ENCODE measurements at places on chromosomes 16 and 17. TPM values are rescaled to one million over a fixed set of nuclear protein-coding genes. Genes with fewer than 3 reads are reported as not detected.

DNA sequence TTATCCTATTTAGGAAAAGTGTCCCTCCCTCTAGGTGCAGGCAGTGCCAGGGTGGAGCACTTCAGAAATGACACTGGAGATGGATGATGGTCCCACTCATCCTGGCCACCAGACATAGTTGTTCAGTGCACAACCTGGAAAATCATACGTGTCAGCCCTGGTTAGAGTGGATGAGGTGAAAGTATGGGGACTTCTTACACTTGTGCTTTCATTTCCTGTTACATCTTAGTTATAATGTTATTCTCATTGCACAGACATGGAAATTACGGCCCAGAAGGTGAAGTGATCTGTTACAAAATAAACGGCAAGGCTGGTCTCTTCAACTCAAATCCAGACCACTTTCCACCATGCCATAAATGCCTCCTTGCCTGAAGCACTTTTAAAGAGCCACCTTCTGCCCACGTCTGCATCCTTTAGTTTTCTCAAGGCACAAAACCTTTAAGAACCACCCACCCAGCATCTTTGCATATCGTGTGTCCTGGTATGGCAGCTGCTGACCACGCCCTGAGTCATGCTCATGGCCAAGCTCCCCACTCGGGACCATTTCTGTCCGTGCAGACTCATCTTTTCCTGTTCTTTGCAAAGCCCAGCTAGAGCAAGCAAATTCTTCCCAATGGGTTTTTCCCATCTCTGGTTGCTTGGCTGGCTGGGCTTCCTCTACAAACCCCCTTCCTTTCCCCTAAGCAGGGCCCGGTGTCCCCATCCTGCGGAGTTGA, 22.4 kb downstream of the TBC1D3B start:
- no peak overlapping the region for H3K27ac ChIP-seq
- peaks cover 4% of the 10 kb centered on the region for H3K27me3 ChIP-seq
- no peaks in the 10 kb centered on the region for H3K36me3 ChIP-seq
- H3K4me1 ChIP-seq, result peaks cover 4% of the 10 kb centered on the region
- H3K4me3 ChIP-seq, result no peak overlapping the region

DNA sequence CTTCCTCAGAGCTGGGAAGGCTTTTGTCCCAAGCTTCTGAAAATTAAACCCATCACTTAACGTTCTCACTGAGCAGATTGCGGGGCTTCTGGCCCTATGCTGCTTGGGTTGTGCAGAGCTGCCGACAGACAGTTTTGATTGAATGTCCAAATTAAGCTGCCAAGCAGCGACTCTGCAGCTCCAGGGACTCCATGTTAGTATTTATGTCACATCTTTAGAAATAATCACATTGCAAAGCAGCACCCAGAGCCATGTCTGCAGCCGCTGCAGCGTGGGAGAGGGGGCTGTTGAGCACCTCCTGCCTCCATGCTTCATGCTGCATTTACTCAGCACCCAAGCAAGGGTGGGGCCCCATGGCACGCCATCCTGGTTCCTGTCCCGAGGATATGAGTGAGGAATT, 178.2 kb upstream of the CACNG3 start:
- H3K27ac ChIP-seq, result no peak overlapping the region
- no peaks in the 10 kb centered on the region for H3K27me3 ChIP-seq
- H3K4me3 ChIP-seq, result no peak overlapping the region
- DNase-seq, result no peak

GRCh38 chr16:49048557-49048956, 233.1 kb downstream of the CBLN1 start:
- DNase-seq, result no peak
- no peaks in the 10 kb centered on the region for H3K27me3 ChIP-seq
- H3K4me1 ChIP-seq, result no peaks in the 10 kb centered on the region

DNA sequence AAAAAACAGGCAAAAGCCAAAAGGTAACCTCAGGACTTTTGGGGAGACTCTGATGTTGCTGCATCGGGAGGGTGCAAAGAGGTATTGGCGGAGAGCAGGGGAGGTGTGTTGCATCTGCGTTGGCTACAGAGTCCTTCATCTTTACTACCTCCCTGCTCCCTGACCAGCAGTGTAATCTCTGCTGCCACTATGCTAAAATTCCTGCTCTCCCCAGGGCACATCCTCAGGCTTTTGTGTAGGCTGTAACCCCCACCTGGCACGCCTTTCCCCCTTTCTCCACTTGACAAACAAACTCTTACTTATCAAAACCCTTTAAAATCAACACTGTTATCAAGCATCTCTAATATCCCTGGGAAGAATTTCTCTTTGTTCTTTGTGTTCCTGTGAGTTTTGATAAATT, 435.3 kb downstream of the HAPSTR1 start:
- H3K27me3 ChIP-seq, result no peaks in the 10 kb centered on the region
- no peak overlapping the region for H3K27ac ChIP-seq
- H3K4me3 ChIP-seq, result no peak overlapping the region
- no peaks in the 10 kb centered on the region for H3K4me1 ChIP-seq
- DNase-seq, result no peak

DNA sequence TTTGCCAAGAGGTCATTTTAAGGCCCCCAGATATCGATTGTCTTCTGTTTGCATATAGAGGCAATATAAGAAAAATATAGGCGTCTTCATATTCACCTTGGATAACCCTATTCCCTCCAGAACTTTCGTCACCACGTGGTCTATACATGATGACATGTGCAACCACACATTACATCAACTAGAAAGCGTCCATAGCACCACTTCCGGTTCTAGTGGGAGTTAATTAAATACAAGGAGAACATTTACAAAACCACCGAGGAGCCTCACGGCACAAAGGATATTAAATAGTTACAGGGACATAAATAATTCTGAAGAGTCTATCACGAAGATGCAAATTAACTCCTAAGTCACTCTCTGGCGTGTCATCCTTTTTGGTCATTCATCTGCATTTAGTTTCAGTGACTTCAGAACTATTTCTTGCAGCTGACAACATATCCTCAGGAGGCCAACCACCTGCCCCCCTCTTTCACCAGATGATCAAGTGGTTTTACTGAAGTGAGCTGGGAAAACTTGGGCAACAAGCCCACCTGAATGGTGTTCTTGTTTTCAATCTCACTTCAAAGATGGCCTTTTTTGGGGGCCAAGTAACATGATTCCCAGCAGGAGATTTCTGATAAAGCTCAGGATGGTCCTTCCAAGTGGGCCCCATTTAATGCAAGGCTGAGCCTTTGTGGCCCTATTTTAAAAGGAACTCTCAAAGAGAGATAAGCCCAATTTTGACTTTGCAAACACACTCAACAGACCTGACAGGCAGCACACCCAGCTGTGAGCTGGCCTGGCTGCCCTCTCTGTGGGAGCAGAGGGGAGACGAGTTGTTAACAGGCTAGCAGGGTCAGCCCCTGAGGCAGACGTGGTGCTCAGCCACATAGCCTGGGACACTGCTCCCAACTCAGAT, 15.3 kb downstream of the CMTM3 start:
- peaks cover 6% of the 10 kb centered on the region for H3K4me1 ChIP-seq
- no peak for DNase-seq
- no peak overlapping the region for H3K27ac ChIP-seq

DNA sequence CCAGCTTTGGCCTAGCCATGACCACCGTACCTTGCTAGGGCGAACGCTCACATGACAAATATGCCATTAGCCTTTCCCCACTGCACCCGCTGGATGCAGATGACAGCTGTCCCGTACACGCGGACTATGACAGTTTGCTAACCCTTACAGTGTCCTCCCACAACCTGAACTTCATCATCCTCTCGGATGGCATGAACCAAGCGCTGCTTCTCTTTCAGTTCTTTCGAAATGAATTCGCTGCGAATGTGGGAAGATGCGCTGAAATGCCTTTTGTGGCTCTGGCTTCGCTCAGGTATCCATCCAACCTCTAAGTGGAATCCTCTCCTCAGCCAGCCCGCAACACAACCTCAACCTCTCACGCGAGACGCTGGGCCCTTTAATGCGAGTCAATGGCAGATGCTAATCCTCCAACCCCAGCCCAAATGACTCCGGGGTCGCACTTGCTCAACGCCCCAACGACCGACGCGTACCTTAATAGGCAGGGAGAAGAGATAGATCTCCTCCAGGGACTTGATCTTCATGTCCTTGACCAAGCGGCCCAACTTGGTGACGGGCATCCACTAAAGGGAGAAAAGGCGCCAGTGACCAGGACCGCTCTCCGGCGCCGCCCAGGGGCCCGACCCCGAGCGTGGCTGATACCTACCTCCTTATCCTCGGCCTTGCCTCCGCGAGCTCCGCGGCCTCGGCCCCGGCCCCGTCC, 670 bp downstream of the RPS2 start:
- H3K4me3 ChIP-seq, result peak overlapping the region; percentile 92
- H3K36me3 ChIP-seq, result peaks cover 26% of the 10 kb centered on the region
- H3K4me1 ChIP-seq, result peaks cover 42% of the 10 kb centered on the region
- H3K27ac ChIP-seq, result peak overlapping the region; percentile 98
- H3K27me3 ChIP-seq, result no peaks in the 10 kb centered on the region
- no peak for DNase-seq

- H3K4me3 ChIP-seq, result peak overlapping the region; percentile 27
- H3K4me1 ChIP-seq, result peaks cover 8% of the 10 kb centered on the region
- H3K27ac ChIP-seq, result no peak overlapping the region
- no peaks in the 10 kb centered on the region for H3K36me3 ChIP-seq
Measured at GRCh38 chr16:761625-762513, 1.3 kb downstream of the MSLN start.

DNA sequence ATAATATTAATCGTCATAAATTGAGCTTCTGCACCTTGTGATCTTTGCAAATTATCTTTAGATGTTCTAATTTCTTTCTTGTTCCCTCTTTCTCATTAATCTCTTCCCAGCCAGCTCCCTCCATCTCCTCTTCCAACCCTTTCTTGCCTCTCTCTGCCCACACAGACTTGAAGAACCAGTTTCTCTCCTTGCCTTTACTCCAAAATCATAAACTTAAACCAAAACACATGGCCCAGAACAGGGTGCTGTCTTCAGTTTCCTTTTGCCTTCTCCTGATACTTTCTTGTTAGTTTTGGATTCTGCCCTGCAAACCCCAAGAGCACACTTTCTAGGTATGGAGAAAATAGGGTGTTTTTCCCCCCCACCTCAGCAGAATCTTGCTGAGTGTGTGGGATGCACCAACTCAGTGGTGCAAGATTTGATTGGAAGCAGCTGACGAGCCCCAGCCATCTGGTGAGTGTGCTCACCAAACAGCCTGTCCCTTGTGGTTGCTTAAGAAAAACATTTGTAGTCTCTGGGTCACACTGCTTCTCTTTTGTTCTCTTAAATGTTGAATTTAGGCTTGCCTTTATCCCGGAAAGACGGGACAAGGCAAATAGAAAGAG, 175.8 kb upstream of the MAF start:
- no peak overlapping the region for H3K27ac ChIP-seq
- peak; percentile 46 for DNase-seq
- H3K27me3 ChIP-seq, result no peaks in the 10 kb centered on the region
- peaks cover 2% of the 10 kb centered on the region for H3K4me1 ChIP-seq
- H3K36me3 ChIP-seq, result no peaks in the 10 kb centered on the region

DNA sequence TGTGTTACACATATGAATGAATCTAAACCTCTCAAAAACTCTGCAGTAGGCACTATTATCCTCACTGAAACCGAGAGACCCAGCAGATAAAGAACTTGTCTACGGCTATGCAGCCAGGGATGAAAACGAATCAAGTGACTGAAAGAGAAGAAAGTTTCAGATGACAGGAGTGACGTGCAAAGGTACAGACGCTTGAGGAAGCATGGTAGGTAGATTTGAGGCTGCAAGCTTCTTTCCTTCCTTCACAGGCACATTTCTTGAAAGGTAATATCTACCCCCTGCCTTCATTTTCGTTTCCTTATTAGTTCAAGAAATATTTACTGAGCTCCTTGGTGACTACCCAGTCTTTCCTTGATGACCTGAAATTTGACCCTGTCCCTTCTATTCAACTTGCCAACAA, 211.5 kb upstream of the AXIN2 start:
- no peaks in the 10 kb centered on the region for H3K36me3 ChIP-seq
- no peaks in the 10 kb centered on the region for H3K27me3 ChIP-seq
- DNase-seq, result no peak
- no peak overlapping the region for H3K4me3 ChIP-seq

DNA sequence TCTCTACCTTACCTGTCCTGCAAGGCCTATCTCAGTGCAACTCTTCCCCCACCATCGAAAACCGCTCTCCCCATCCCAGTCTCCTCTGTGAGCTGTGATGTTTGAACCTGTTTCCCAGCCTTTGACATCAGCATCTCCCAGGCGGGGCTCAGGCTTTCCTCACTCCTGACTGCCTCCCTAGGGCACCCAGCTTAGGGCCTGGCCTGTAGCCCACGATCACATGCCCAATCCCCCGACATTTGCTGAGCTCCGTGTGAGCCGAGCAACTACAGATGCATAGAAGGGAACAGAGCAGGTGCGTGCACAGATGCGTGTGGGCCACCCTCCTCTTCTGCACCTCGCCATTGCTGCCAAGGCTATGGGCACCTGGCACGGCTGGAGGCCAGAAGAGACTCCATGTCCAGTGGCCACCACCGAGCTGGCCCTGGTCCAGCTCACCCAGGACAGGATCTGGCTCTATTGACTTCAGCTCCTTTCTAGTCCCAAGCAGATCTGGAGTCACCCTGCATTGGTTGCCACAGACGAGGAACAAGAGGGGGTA, 35.5 kb upstream of the CMIP start:
- no peaks in the 10 kb centered on the region for H3K27me3 ChIP-seq
- no peak overlapping the region for H3K27ac ChIP-seq
- no peak for DNase-seq
- no peaks in the 10 kb centered on the region for H3K4me1 ChIP-seq
- H3K4me3 ChIP-seq, result no peak overlapping the region
- H3K36me3 ChIP-seq, result no peaks in the 10 kb centered on the region

DNA sequence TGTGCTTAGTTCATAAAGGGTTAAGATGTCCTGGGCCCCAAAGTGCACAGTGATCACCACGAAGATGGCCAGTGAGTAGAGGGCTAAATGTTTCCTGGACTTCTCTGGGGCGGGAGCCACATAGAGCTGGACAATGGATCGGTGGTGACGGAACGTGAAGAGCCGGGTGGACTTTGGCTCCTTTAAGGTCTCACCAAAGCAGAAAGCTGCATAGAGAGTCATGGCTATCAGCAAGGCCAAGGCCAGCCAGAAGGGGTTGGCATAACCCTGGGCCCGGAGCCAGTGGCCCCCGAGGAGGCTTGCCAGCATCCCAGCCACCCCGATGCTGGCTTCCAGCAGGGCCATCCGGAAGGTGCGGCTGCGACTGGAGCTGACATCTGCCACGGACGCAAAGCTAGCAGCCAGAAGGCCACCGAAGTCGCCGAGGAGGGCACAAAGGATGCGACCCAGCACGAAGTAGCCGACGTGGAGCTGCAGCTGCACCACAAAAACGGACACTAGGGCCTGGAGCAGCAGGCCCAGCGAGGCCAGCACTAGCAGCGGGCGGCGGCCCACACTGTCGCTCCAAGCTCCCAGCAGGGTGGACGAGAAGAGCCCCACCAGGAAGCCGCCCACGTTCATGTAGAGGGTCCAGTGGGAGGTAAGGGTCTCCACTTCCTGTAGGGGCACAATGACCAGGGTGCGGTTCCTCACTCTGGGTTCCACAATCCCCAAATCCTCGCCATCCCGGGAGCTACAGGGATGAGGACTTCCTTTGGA, 1.0 kb downstream of the SLC46A1 start:
- no peaks in the 10 kb centered on the region for H3K27me3 ChIP-seq
- peaks cover 36% of the 10 kb centered on the region for H3K4me1 ChIP-seq
- no peak overlapping the region for H3K27ac ChIP-seq
- H3K36me3 ChIP-seq, result peaks cover 31% of the 10 kb centered on the region

The CDH11 gene
- 94.1 TPM for total RNA-seq

The FA2H gene
- total RNA-seq, result 2.5 TPM

The PARN gene
- 35.7 TPM for total RNA-seq

The CORO6 gene
- total RNA-seq, result 6.6 TPM

The CHAD gene
- not detected for total RNA-seq

The NHLRC4 gene
- 2.7 TPM for total RNA-seq
